ENCODE measurements at places on chromosomes 12 and 14.

- DNase-seq: peak; percentile 84
These were observed at the start of gene KRT4 for GRCh38 chr12:52813885-52814709. KRT4 (minus strand) TSS chr12:52814116; CDS start chr12:52814058, 58 bp downstream.

GRCh38 chr14:84065811-84066210 lies 1464.1 kb upstream of the FLRT2 start:
- DNase-seq: no peak

GRCh38 chr12:43586646-43587245 lies 34.7 kb upstream of the ADAMTS20 start:
- no peak for DNase-seq

GRCh38 chr14:102407258-102407657 lies 44.5 kb downstream of the TECPR2 start:
- no peak for DNase-seq

- peak; percentile 43 for DNase-seq
These were observed 1.1 kb upstream of the RBMS2 start for GRCh38 chr12:56520506-56520905.

DNA sequence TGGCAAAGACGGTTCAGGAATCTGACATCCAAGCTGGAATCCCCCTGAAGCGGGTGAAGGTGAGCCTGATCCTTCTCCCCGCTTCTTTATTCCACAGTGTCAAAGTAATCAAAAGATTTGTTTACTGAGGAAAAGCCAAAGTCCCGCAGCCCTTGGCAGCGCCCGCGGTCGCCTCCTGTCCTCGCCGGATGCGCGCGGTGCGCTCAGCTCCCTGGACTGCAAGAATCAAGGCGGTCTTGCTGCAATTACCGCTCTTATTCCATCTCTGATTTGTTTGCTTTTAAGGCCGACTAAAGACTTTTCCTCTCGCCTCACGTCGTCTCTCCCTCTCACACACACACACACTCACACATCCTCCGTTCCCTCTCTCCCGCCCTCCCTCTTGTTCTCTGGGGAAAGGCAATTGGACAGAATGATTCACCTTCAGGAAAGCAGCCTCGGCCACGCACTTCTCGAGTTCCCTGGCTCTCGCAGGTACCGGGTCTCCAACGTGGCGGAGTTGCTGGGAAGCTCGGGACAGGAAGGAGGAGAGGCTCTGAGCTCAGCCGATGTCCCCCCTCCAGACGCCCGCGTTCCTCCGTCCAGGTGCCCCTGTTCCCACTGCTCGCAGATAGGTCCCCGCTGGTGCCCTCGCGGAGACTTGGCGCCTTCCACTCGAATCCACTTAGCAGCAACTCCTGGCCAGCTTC lies 68.6 kb upstream of the USP15 start:
- DNase-seq: peak; percentile 28

DNA sequence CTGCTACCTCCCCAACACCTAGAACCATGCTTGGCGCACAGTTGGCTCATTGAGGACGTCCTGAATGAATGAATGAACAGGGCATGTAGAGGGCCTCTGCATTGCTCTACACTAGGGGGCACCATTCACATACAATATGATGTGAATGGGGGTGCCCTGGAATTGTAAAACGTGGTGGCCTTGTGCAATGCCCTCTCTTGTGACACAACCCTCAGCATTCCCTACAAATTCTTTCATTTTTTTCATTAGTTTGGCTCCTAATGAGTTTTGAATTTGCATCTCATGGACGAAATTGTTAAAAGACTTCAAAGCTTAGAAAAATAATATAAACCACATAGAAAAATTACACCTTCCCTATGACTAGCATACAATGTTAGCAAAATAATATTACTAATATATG lies 2.3 kb upstream of the DIO2 start:
- DNase-seq: peak; percentile 87

DNA sequence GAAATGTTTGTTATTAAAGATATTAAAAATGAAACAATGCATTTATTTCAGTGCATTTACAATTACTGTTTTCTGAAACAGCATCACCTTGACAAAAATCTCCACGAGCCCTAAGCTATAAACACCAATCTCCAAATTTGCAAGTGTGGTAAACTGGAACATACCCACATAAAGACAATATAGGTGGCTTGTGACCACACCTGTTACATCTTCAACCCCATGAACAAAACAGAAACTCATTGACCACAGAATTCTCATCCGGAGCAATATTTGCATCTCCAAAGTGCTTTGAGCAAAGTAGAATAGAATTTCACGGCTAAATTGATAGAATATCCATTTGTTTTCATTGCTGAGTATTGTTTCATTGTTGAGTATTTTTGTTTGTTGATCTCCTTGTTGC lies 375.2 kb upstream of the FLRT2 start:
- no peak for DNase-seq

All from AG10803 (cell line).